ENCODE measurements at places on chromosomes 1 and 21.

DNA sequence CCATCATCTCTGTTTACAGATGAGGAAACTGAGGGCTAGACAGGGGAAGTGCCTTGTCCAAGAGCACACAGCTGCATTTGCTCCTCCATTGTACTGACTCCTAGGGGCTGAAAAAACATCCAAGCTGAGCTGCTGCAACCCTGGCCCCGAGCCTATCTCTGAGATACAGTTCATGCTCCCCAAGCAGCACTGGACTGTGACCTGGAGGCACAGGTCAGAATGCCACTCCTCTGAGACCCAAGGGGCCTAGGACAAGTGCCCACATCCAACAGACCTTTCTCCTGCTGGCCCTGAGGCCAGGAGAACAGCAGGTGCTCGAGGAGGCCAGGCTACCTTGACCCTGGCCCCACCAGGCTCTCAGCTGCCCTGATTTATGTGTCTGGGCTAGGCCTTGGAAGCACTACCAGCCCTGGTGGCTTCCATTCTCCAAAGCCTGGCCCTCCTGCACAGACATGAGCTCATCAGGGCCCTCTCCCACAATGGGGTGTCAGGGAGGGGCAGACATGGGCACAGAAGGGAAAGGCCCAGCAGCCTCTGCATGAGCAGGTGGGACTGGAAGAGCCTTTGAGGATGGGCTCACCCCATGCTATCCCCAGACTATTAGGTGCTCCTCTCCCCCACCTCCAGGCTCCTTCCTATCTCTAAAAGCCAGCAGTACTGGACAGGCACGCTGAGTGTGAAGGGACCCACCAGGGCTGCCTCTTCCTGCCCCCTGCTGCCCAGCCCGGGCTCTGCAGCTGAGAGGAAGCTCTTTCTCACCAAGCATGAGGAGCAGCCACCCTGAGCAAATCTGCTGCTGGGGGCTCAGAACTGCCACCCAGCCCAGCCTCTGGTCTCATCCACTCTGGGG is 18.8 kb downstream of the ADGRB2 start:
- DNase-seq: peak; percentile 84

DNA sequence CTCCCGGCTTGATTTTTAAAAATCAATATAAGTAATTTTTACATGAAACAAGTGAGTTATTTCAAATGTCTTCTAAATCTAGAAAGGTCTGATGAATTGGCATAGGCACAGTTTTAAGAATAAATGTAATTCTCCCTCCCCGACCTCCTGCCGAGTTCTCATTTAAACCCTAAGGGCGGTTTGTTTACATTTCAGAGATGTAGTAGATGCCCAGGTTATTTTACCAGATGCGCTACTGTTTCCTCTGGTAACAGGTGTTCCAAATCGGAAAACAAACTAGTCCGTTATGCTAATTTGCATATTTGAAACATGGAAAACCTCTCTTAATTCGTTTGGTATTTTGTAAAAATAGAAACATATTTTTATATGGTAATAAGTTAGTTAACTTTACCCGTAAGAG is 53.8 kb upstream of the CFAP126 start:
- DNase-seq: no peak

DNA sequence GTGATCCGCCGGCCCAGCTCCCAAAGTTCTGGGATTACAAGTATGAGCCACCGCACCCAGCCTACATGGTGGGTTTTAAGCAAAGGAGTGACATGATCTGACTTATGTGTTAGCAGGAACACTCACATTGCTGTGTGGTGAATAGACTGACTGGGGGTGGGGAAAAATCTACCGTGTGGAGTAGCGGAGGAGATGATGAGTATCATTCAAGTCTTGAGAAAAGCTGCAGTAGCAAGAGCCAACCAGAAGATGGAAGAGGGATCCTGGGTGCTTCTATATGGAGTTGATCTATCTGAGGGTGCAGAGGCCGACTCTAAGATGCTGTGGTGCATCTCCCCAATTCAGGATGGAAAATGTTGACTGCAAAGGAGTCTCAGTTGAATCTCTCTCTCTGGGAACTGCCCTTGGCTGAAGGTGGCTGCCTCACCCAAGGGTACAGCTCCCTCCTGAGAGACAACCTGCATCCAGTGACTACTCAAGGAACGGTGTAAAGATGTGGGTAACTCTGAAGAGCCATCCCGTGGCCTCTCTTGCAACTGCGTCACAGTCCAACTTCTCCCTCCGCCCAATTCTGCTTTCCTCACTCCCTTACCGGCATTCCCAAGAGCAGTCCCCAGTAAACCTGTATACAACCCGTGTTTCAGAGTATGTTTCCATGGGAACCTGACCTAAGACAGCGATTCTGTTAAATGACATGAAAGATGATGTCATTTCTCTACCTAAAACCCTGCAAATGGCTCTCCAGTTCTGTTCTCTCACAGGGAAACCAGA is 7.4 kb upstream of the B3GALNT2 start:
- DNase-seq: no peak

DNA sequence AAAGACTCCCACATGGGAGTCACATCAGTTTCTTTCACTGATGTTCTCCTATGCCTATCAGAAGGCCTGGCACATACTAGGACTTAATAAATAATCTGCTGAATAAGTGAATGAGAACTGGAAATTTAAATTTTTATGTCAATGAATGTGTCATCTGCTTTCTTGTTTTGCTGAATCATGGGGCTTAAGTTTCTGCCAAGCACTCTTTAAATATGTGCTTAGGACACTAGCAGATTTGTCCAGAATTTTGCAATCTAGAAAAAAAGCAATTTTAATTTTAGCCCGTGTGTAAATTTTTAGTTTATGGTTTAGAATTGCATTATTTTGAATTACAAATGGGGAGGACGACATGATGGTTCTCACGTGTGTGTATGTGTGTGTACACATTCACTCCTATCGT is 803.1 kb downstream of the USP25 start:
- DNase-seq: no peak

DNA sequence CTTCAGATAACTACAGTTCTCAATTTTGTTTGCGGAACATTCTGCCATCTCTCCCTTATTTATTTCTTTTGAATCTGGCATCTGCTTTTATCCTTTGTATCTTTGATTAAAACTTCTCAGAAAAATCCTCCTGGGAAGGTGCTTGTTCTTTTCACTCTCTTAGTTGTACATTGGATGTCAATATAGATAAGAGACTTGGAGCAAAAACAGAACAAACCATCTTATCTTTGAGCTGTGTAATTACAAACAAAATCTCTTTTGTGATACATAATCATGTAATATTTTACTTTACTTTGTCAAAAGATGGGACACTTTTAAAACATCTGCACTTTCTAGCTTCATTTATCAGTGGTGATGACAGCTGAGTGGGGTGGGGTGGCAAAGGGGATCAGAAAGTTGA is 307.2 kb upstream of the LYPLAL1 start:
- no peak for DNase-seq

DNA sequence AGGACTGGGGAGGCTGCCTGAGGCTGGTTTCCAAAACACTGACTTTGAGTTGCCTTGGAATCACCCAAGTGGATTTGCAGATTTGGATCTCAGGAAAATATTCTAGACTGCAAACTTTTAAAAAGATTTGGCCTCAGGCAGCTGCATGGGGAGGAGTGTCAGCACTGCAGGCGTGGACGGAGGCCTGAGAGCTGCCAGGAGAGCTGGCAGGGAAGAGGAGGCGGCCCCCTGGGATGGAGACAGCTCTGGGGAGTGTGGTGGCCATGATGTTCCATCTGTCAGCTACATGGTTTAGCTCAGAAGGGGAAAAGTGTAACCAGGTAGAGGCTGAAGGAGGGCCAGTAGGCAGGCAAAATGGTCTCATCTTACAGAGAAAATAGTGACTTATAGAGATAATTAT is 72.1 kb downstream of the VPS26C start:
- no peak for DNase-seq

- peak; percentile 74 for DNase-seq
Measured at GRCh38 chr1:9728451-9729295, 77.1 kb downstream of the PIK3CD start.

GRCh38 chr1:207311888-207312603 is 9.4 kb upstream of the CD55 start:
- no peak for DNase-seq

DNA sequence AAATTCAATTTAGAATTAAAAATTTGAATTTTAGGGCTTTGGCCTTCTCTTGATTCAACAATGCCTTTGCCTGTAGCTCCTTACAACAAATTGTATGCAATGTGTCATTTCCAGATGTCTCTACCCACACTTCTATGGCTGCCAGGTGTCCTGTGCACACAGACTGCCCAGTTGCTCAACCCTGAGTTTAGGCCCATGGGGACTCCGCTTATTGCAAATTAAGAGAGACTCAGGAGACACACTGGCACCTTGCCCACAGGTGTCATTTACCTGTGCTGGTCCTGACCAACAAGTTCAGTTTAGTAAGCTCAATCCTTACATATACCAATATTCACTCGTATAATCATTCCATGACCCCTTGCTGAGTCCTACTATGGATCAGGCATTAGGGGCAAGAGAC is 236.1 kb downstream of the OMA1 start:
- DNase-seq: no peak

GRCh38 chr1:222454782-222455181 is 93.1 kb downstream of the HHIPL2 start:
- DNase-seq: no peak

- peak; percentile 29 for DNase-seq
Measured at GRCh38 chr21:44702973-44703730, 6.2 kb downstream of the KRTAP10-12 start.

- no peak for DNase-seq
Measured at GRCh38 chr1:158972841-158973240, 36.9 kb upstream of the IFI16 start.

DNA sequence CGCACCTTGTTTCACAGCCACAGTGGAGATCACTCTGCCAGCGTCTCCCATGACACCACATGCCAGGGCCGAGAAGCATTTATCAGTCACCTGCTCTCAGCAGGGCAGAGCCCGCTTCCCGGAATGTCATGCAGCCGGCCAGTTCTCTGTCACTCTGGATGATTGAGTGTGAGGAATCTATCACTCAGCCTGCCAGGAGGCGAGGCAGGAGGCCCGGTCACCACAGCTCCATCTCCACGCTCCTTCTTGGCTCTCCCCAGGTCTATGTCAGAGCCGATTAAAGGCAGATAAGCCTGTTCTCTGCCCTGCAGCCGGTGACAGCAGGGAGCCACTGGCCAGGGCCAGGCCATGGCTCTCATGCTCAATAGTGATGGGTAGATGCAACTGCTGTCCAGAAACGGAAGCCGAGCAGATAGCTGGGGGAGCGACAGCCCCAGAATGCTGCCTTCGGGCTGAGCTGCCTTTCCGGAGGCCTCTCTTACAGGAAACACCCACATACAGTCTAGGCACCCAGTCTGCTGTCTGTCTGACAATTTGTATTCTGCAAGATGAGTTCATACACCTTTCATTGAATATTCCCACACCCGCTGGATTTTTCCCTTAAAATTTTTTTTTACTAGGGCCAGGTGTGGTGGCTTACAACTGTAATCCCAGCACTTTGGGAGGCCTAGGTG is 64.1 kb downstream of the ACTL8 start:
- no peak for DNase-seq

- DNase-seq: no peak
Measured at GRCh38 chr1:3030663-3031381, 9.6 kb downstream of the ACTRT2 start.

- DNase-seq: no peak
Measured at GRCh38 chr1:33906156-33906555, 42.3 kb downstream of the HMGB4 start.

GRCh38 chr1:152034324-152034653 is 2.5 kb downstream of the S100A11 start:
- DNase-seq: no peak

DNA sequence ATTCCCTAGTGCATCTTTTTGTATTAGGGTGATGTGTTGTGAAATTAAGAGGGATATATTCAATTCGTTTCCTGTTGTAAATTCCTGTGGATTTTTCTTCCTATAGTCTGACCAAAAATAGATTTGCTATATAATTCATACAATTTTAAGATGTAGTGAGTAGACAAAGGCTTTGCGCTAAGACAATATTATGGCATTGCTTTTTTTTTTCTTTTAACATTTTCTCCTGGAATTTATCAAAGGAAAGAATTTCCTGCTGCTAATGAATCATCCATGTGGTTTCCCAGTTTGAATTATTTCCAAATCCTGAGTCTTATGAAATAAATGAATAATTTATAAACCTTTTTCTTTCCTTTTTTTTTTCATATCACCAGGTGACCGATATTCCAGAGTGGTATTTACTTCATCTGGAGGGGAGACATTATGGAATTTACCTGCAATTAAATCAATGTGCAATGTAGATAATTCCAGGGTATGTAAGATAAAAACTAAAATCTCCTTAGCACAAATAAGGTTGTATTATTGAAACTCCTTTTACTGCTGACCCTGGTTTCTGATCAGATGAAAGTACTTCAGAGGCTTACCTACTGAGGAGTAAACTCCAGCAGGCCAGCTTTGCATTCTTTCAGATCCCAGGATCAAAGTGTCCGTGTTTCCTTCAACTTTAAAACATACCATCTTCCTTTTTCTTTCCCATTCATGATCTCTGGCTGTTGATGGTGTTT is 148.4 kb downstream of the TLR5 start:
- no peak for DNase-seq

DNA sequence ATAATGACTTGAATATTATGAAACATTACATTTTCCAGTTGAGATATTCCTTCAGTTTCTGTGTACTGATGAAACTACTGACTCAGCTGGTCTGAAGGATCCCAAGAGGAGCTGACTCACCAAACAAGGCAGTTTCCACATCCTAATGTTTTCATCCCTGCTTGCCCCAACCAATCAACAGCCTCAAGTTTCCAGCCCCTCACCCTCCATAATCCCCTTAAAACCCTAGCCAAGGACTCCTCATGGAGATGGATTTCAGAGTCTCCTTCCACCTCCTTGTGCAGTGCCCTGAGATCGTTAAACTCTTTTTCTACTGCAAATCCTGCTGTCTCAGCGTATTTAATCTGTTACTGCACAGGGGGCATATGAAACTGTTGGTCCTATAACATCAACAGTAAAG is 83.1 kb upstream of the HAO2 start:
- DNase-seq: no peak

GRCh38 chr1:162275622-162276175 is 101.0 kb downstream of the SPATA46 start:
- no peak for DNase-seq

GRCh38 chr1:182995894-182996293 is 27.3 kb upstream of the LAMC1 start:
- DNase-seq: no peak

- DNase-seq: no peak
Measured at GRCh38 chr1:68111519-68112436, 61.4 kb upstream of the DIRAS3 start.

DNA sequence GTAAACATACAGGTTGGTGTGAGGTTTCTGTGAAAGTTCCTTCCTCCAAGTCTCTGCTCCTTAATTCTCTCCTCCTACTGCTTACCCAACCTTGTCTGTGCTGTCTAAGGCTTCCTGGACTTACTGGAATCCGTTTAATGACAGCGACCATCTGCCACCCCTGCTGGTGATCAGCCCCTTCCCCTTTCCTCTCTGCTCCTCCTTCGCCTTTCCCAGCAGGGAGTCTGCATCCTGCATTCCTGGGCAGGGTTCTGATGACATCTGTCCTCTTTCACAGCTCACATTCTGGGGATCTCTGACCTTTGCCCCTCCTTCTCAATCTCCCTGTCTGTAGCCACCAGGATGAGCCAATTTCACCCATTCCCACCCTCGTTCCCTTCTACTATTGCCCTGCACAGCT is 66.5 kb downstream of the KIRREL1 start:
- no peak for DNase-seq

GRCh38 chr1:53576866-53577760 is 117.9 kb downstream of the DMRTB1 start:
- no peak for DNase-seq
